Fibroblast of gingiva (primary cell): ENCODE measurements at places on chromosomes 1 and 21.

DNA sequence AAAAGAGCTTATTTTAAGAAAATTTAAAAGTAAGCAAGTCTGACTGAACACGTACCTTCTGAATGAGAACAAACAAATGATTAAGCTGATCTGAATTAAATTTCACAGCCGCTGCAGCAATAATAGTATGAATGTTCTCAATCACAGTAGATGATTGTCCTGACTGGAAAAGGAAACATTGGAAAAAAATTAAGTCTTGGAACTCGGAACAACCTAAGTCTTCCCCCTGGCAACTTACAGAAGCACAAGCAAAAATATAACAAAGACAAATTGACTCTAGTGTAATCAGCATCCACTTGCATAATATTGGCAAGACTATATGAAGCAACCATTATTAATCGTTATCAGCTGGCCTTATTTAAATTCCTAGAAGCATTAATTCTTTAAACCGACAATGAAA lies 60.5 kb downstream of the USP24 start:
- DNase-seq = peak; percentile 12

GRCh38 chr1:201450721-201451291 lies 18.2 kb downstream of the PHLDA3 start:
- peak; percentile 38 for DNase-seq

DNA sequence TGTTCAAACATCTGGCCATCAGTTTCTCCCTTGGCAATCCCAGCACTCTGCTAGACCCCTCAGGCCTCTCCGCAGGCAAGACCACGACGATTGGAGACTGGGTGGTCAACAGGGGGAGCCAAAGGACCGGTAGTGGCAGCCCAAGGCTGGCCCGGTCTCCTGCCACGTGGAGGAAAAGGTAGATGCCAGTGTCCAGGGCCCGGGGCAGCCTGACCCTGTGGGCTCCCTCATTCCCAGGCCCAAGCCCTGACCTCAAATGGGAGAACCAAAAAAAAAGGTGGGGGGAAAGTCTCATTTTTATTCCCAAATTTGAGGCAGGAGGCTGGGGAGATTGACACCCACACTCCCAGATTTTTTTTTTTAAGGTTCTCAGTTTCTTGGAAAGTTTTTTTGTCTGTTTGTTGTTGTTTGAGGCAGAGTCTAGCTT lies 24.8 kb downstream of the S100A6 start:
- DNase-seq = peak; percentile 62

DNA sequence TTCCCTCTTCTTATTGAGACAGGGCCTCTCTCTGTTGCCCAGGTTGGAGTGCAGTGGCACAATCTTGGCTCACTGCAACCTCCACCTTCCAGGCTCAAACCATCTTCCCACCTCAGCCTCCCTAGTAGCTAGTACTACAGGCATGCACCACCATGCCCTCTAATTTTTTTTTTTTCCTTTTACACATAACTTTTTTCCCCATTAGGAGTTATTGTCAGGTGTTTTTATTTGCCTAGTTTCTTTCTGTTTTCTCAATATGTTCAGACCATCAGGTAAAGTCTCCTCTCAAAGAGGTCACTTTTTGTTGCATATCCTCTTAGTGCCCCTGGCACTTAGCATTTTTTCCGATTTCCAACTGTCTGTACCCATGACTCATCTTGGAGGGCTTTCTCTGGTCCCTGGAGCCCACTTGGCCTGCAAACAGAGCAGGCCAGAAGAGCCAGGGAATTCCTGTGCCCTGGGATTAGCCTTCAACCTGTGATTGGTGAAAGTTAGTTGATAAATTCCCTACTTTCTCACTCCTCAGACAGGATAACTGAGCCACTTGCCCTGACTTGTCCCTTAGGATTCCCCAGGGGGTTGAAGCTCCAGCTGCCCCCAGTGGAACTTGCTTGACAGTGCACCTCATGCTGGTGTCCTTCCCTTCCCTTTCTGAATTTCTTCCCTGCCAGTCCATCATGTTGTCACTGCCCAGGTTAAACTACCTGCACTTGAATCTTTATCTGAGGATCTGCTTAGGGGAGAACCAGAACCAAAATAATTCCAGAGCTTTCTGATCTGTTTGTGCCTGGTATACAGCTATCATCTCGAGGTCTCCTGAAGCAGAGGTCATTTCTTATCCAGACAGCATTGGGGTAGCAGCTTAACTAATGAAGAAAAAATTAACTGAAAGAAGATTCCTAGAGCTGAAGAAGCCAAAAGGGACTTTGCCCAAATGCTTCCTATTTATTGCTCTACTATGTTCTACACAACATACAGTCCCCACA lies 2.4 kb downstream of the NTPCR start:
- peak; percentile 34 for DNase-seq

- DNase-seq = peak; percentile 18
Observed at GRCh38 chr1:219294251-219294650, 120.6 kb downstream of the LYPLAL1 start.

GRCh38 chr1:147078606-147079399 lies 93.5 kb downstream of the PRKAB2 start:
- DNase-seq = no peak

DNA sequence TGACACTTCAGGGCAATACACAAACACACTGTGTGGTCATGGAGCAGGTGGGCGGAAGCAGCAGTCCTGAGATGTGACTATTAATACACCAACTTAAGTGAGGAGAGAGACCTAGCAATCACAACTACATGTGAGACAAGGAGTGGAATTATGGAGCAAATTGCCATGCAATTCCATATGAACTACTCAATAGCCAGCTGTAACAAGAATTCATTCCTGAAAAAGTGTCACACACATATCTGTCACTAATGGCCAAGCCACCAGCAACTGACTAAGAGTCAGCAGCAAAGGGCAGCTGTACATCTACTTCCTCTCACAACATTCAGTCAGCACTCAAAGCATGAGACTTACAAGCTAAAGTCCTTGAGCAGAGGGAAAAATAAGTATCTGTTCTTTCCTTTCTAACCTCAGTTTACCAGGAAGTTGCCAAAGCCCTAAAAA lies 46.2 kb downstream of the GPR3 start:
- no peak for DNase-seq

DNA sequence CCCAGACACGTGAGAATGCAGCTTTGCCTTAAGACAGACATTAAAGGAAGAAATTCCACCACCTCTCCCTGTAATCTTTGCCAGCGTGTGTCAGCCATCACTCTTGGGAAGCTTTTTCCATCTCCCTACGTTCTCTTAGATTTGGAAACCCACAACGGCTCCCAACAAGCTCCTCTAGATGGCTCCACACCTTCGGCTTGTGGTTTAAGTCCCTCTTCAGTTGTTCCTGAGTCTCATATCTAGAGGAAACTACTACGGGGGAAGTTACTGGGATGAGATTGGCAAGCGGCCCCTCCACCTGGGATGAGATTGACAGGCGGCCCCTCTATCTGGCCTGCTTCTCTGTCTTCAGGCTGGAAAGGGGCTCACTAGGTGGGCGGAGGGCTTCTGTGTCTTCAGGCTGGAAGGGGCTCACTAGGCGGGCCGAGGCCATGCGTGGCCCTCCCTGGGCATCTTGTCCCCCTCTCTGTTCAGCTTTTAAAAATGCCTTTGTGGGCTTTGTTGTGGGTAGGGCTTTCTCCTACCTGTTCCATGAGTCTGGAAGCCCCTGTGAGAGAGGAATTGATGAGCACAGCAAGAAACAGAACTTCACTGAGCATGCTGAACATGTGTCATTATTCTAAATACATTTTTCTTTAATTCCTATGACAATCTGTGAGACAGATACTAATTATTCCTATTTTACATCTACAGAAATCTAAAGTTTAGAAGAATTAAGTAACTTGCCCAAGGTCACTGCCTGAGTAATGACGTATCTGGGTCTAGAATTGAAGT lies 670.5 kb downstream of the KIF26B start:
- no peak for DNase-seq

DNA sequence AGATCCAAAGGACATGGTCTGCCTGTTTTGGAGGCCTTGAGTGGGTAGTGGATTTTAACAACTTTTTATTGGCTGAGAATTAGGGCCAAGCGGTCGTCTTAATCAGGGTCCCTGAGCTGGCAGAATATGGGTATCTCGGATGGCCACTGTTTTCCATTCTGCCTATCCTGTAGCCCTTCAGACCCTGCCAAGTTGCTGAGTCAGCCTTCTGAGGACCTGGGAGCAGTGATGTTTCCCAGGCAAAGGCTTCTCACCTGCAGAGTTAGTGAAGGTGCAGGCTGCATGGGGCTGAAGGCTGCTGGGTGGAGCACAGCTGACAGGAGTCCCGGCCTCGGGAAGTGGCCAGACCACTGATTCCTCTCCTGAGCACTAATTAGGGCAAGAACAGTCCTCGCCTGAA lies 11.4 kb downstream of the RASSF5 start:
- no peak for DNase-seq

DNA sequence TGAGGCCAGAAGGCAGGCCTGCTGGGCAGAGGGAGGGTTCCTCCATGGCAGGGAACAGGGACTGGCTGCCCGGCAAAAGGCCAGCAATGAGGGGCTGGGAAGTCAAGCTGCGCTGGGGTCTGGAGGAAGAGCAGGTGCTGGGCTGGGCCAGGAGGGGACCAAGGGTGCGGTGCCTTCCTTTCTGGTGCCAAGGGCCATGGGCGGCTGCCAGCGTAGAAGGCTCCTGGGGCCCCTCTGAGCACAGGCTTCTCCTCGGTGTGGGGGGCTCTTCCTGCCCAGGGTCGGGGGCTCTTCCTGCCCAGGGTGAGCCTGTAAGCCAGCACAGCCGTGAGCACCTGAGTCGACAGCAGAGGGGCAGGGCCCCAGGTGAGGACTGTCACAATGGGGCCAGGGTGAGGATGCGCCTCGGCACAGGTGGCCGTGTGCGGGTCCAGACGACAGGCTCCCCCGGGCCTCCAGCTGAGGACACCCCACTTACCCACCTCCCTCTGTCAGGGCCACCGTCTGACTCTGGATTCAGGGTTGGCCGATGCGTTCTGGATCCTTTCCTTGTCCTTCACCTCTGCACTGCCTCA lies 10.7 kb upstream of the DNMT3L start:
- no peak for DNase-seq

DNA sequence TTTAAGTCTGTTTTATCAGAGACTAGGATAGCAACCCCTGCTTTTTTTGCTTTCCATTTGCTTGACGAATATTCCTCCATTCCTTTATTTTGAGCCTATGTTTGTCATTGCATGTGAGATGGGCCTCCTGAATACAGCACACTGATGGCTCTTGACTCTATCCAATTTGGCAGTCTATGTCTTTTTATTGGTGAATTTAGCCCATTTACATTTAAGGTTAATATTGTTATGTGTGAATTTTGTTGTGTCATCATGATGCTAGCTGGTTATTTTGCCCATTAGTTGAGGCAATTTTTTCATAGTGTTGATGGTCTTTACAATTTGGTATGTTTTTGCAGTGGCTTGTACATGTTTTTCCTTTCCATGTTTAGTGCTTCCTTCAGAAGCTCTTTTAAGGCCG lies 50.7 kb upstream of the PDE4B start:
- DNase-seq = no peak

DNA sequence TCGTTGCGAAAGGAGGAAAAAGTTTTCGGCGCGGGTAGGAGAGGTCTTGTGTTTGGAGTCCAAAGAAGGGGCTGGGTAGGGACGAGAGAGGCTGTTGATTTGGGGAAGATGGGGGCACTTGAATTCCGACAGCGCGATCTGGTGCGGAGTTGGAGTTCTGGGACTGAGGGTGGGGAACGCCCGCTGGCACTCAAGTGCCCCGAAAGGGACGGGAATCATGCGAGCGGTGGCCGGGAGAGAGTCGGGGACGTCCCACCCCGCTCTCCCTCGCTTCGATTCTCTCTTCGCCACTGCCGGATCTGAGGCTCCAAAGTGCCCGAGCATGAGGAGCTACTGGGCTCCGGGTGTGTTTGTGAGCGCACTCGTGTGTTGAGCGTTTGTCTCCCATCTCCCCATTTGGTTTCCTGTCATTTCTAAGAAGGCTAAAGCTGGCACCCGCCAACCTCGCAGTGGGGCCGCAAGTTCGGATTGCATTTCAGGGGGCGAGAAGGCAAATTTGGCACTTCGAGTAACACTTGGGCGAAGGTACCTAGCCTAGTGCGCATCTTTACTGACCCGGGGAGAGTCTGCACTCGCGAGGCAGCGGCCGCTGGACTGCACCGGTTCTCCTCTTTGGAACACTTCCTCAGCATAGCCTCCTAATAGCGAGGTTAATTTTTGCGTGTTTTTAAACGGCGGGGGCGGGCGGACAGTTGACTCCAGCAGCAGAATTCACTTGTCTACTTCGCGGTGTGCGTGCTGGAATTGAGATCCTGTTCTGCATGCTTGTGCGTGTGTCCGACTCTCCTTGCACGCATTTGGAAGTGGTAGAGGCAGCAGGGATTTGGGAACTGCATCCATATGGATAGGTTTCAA lies 1.2 kb downstream of the CHRM3 start:
- no peak for DNase-seq

GRCh38 chr21:44865561-44866280 lies 7.8 kb downstream of the PTTG1IP start:
- DNase-seq = no peak

DNA sequence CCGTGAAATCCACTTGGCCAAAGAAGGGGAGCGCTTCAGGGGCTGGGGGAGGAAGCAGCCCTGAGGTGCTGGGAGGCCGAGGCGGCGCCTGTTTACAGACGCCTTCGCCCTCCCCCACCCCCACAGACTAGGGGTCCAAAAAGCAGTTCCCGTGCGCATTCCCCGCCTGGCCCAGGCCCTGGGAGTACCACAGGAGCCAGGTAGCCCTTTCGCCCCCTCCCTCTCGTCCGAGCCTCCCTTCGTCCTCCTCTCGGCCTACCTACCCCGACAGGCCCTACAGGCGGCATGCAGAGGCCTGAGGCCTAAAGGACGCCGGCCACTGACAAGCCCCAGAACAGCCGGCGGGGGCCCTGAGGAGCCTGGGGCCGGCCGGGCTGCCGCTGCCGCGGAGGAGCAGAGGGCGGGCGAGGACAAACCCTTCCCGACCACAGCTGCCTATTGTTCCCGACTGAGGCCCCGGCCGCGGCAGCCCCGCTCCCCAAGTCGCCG lies 522 bp downstream of the RC3H1 start:
- DNase-seq = peak; percentile 44

DNA sequence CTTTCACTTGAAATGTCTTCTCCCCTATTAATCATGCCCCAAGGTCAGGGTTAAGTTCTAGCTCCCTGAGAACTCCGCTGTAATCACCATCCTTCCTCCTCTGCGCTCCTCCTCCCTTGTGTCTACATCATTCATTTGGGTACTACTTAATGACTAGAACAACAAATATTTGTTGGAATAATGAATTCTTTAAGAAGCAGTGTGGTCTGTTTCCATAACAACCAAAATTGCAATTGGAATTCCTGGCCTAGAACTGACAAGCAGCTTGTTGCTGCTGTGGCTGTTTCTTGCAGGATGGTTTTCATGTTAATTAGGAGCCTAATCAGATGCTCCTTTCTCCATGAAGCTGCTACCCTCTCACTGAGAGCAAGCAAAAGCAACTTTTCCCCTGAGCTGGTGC lies 192.5 kb downstream of the ZZZ3 start:
- DNase-seq = peak; percentile 50
